Right lobe of liver (tissue), 6 donors: ENCODE measurements at places on chromosomes 3 and 15. TPM values are rescaled to one million over a fixed set of nuclear protein-coding genes. Genes with fewer than 3 reads are reported as not detected.

The THAP10 gene
- total RNA-seq: 1.6 TPM

The FMN1 gene
- 1.4 TPM for total RNA-seq

The LRRC15 gene
- total RNA-seq: 0.09 TPM

- no peaks in the 10 kb centered on the region for H3K27me3 ChIP-seq
- H3K36me3 ChIP-seq: peaks cover 3% of the 10 kb centered on the region
- no peak for DNase-seq
- H3K4me1 ChIP-seq: peaks cover 2% of the 10 kb centered on the region
- H3K4me3 ChIP-seq: no peak overlapping the region
Observed at GRCh38 chr3:48469046-48469915, 22.7 kb downstream of the ATRIP start.

GRCh38 chr3:8324747-8325146 is 176.9 kb upstream of the LMCD1 start:
- H3K27me3 ChIP-seq: no peaks in the 10 kb centered on the region
- no peak overlapping the region for H3K4me3 ChIP-seq
- DNase-seq: no peak
- H3K36me3 ChIP-seq: no peaks in the 10 kb centered on the region
- no peak overlapping the region for H3K27ac ChIP-seq

The PRSS50 gene
- total RNA-seq: 0.42 TPM

GRCh38 chr3:171028025-171028778 is 1.7 kb upstream of the SLC2A2 start:
- H3K27ac ChIP-seq: peak overlapping the region; percentile 68
- DNase-seq: peak; percentile 79
- H3K27me3 ChIP-seq: no peaks in the 10 kb centered on the region
- peak overlapping the region; percentile 55 for H3K4me3 ChIP-seq

The LRRC34 gene
- 0.54 TPM for total RNA-seq

GRCh38 chr3:46959161-46959511 is 17.4 kb downstream of the CCDC12 start:
- no peak for DNase-seq
- H3K4me3 ChIP-seq: no peak overlapping the region
- no peaks in the 10 kb centered on the region for H3K27me3 ChIP-seq
- no peaks in the 10 kb centered on the region for H3K36me3 ChIP-seq

The ZBTB20 gene
- 59.4 TPM for total RNA-seq

DNA sequence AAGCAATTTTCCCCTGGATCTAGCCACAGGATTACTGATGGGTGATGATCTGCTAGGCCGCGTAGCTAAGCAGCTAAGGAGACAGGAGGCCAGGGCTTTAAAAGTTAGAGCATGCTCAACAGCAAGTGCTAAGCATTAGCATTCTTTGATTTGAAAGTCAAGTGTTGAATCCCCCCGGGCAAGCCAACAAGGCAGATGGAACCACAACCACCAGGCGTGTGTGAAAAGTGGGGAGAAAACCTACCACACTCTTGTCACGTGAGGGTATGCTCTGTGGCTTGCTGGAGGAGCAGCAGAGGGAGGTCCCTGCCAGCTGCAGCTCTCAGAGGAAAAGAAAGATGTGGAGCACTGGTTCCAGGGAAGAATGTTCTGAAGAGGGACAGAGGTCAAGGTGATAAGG is 20.9 kb downstream of the SLC51A start:
- no peaks in the 10 kb centered on the region for H3K4me1 ChIP-seq
- no peak overlapping the region for H3K4me3 ChIP-seq
- H3K36me3 ChIP-seq: peaks cover 63% of the 10 kb centered on the region
- no peak for DNase-seq
- no peaks in the 10 kb centered on the region for H3K27me3 ChIP-seq

- no peak overlapping the region for H3K27ac ChIP-seq
- DNase-seq: peak; percentile 64
- H3K36me3 ChIP-seq: no peaks in the 10 kb centered on the region
- H3K4me3 ChIP-seq: no peak overlapping the region
- no peaks in the 10 kb centered on the region for H3K4me1 ChIP-seq
Observed at GRCh38 chr15:62896969-62897486, 145.5 kb upstream of the TPM1 start.
